ENCODE measurements at places on chromosomes 6 and 20. TPM values are rescaled to one million over a fixed set of nuclear protein-coding genes. Genes with fewer than 3 reads are reported as not detected.

Gene PRSS16
- total RNA-seq, result 12.6 TPM

Gene NR2E1
- total RNA-seq, result 0.85 TPM

Gene CTSZ
- total RNA-seq, result 119 TPM

Gene SIGLEC1
- not detected for total RNA-seq

Gene CFAP61
- total RNA-seq, result 0.34 TPM

Gene SNX5
- 146 TPM for total RNA-seq

Gene IL17F
- not detected for total RNA-seq

Gene ZBTB46
- total RNA-seq, result 1.7 TPM

Gene MUCL3
- not detected for total RNA-seq

Gene TTK
- total RNA-seq, result 0.34 TPM

Gene ASIP
- not detected for total RNA-seq

Gene ULBP1
- 9.6 TPM for total RNA-seq

Gene LHFPL5
- total RNA-seq, result 0.07 TPM

Gene C6orf15
- total RNA-seq, result 0.34 TPM

Gene FLRT3
- 34.2 TPM for total RNA-seq

Gene PSMB8
- total RNA-seq, result 29.1 TPM

Gene TMEM74B
- 0.36 TPM for total RNA-seq

Gene STK35
- 39.0 TPM for total RNA-seq

Gene GMPR
- 0.43 TPM for total RNA-seq

Gene SSTR4
- total RNA-seq, result not detected

Gene SLPI
- 458 TPM for total RNA-seq

Gene SLC17A4
- total RNA-seq, result not detected

All from nasal cavity respiratory epithelium epithelial cell of viscerocranial mucosa (primary cell).